ENCODE measurements at places on chromosomes 4 and X. TPM values are rescaled to one million over a fixed set of nuclear protein-coding genes. Genes with fewer than 3 reads are reported as not detected.

The RADX gene
- total RNA-seq, result 0.33 TPM

The F8 gene
- total RNA-seq, result 3.1 TPM

The UCHL1 gene
- total RNA-seq, result 373 TPM

The TMSB15C gene
- 1.3 TPM for total RNA-seq

The RNF128 gene
- total RNA-seq, result not detected

The ZDHHC15 gene
- total RNA-seq, result not detected

The SLC9B1 gene
- total RNA-seq, result not detected

The VCX2 gene
- not detected for total RNA-seq

The PDE5A gene
- 0.98 TPM for total RNA-seq

The GLRA2 gene
- total RNA-seq, result not detected

The CSAG1 gene
- not detected for total RNA-seq

The ITM2A gene
- total RNA-seq, result 247 TPM

The PNMA3 gene
- total RNA-seq, result not detected

The INTS6L gene
- total RNA-seq, result 1.5 TPM

The HTR2C gene
- not detected for total RNA-seq

The IL21 gene
- not detected for total RNA-seq

The SSX2 gene
- total RNA-seq, result not detected

The TMEM144 gene
- 4.5 TPM for total RNA-seq

The RASL11B gene
- not detected for total RNA-seq

The NPY2R gene
- total RNA-seq, result not detected

The ATP1B4 gene
- total RNA-seq, result not detected

The MAGEB1 gene
- total RNA-seq, result not detected

The TMEM154 gene
- total RNA-seq, result 13.3 TPM

The DDIT4L gene
- 14.7 TPM for total RNA-seq

The IGSF1 gene
- total RNA-seq, result not detected

Data from mammary microvascular endothelial cell (primary cell).